Neural crest cell (in vitro differentiated cells): ENCODE measurements at places on chromosomes 1 and 21. TPM values are rescaled to one million over a fixed set of nuclear protein-coding genes. Genes with fewer than 3 reads are reported as not detected.

The MARK1 gene
- 14.2 and 14.6 TPM in 2 replicates for total RNA-seq

The NASP gene
- total RNA-seq, result 455 and 466 TPM in 2 replicates

The E2F2 gene
- total RNA-seq, result 23.5 and 23.7 TPM in 2 replicates

The C1orf116 gene
- 0.30 and 0.37 TPM in 2 replicates for total RNA-seq

The AQP10 gene
- not detected in 2 replicates for total RNA-seq

The ATP1A2 gene
- total RNA-seq, result 93.6 and 101 TPM in 2 replicates

The GBP1 gene
- total RNA-seq, result not detected in 2 replicates

The GABRD gene
- total RNA-seq, result 0.18 and 0.54 TPM in 2 replicates

The NTMT2 gene
- 0.73 TPM in 1 of 2 replicates, not detected in the other for total RNA-seq

The NBPF4 gene
- total RNA-seq, result not detected in 2 replicates

The MIXL1 gene
- total RNA-seq, result 0.37 and 0.41 TPM in 2 replicates

The KLF18 gene
- not detected in 2 replicates for total RNA-seq

GRCh38 chr1:55428944-55429931, 214.1 kb upstream of the USP24 start:
- peaks cover 6% of the 10 kb centered on the region for H3K4me1 ChIP-seq
- no peak for DNase-seq
- no peak overlapping the region for H3K4me3 ChIP-seq
- H3K36me3 ChIP-seq, result peaks cover 6% of the 10 kb centered on the region
- peaks cover 3% of the 10 kb centered on the region for H3K27me3 ChIP-seq
- no peak overlapping the region for H3K27ac ChIP-seq

- no peaks in the 10 kb centered on the region for H3K4me1 ChIP-seq
- H3K36me3 ChIP-seq, result no peaks in the 10 kb centered on the region
- no peak for DNase-seq
- no peak overlapping the region for H3K27ac ChIP-seq
Measured at GRCh38 chr1:95035536-95035935, 37.2 kb downstream of the ALG14 start.

- no peak for DNase-seq
- no peak within 1 kb of the TSS for H3K27ac ChIP-seq
- H3K4me3 ChIP-seq, result no peak within 1 kb of the TSS
- peaks cover 9% of the 10 kb centered on the region for H3K4me1 ChIP-seq
Measured at GRCh38 chr1:161238039-161238473, at the start of gene NR1I3. Gene NR1I3, minus strand, starts transcription at chr1:161238203. Its CDS starts 1,638 bp downstream, at chr1:161236565.

DNA sequence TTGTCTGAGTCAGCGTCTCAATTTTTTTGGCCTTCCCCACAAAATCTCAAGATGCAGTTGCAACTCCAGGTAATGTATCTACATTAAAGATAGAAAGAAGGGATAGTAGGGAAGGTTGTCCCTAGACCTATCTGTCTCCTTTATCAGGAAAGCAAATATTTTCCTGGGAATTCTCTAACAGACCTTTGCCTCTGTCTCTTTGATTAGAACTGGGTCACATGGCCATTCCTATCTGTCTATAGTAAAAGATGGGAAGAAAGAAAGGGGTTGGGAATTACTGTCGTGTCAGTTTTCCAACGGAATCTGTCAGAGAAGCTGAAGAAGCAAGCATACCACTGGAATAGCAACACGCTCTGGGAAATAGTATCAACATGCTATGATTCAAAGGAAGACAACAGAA, 48.7 kb downstream of the ZNF326 start:
- H3K27ac ChIP-seq, result no peak overlapping the region
- H3K4me3 ChIP-seq, result no peak overlapping the region
- H3K4me1 ChIP-seq, result no peaks in the 10 kb centered on the region
- no peak for DNase-seq
- H3K27me3 ChIP-seq, result no peaks in the 10 kb centered on the region
- no peaks in the 10 kb centered on the region for H3K36me3 ChIP-seq

DNA sequence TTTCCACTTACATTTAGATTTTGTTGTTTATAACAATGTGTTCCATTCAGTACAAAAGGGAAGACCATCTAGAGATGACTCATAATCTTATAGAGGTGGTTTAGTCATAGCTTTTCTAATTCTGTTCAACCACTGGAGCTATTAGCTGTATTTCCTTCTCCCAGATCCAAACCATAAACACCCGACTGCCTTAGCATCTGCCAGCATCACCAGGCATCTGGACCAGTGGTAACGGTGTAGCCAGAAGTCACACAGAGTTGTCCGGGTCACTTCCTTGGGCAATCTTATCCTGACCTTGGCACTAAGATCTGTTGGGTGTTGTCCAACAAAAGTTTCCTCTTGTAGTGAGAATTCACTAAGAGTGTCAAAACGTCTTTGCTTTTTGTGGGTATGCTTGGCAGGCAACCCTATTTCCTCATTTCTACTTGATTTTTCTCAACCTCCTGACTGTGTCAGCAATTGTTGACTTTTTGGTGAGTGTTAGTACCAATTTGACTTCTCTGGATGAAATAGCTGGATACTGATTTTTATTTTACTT, 372.1 kb upstream of the B3GALT2 start:
- H3K36me3 ChIP-seq, result no peaks in the 10 kb centered on the region
- H3K4me3 ChIP-seq, result no peak overlapping the region
- no peak for DNase-seq
- no peak overlapping the region for H3K27ac ChIP-seq
- no peaks in the 10 kb centered on the region for H3K4me1 ChIP-seq

DNA sequence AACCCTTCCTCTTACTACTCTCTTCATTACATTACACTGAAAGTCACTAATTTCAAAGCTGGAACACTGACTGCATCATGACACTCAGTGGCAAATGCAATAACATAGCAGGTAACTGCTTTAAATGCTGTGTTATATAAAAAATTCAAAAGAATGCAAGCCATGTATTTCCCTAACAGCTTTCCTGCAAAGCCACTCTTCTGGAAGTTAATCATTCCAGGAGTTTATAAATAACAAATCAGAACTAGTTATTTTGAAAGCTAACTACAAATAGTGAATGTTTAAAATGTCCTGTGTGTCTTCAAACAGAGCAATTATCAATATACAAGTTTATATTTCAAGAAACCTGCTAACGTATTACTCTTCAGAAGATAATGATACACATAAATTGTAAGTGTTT, 34.5 kb downstream of the DBT start:
- H3K36me3 ChIP-seq, result no peaks in the 10 kb centered on the region
- H3K27ac ChIP-seq, result no peak overlapping the region
- H3K4me3 ChIP-seq, result no peak overlapping the region
- DNase-seq, result no peak

DNA sequence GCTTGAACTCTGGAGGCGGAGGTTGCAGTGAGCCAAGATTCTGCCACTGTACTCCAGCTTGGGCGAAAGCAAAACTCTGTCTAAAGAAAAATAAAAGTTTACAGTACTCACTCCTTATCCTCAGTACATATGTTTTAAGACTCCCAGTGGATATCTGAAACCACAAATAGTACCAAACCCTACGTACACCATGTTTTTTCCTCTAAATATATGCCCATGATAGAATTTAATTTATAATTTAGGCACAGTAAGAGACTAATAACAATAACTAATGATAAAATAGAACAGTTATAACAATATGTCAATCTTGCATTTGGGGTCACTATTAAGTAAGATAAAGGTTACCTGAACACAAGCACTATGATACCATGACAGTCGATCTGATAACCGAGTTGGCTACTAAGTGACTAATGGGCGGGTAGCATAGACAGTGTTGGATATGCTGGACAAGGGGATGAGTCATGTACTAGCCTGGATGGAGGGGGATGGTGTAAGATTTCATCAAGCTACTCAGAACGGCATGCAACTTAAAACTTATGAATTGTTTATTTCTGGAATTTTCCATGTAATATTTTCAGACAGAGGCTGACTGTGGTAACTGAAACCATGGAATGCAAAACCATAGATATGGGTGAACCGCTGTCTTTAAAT, 43.7 kb downstream of the ST7L start:
- no peaks in the 10 kb centered on the region for H3K4me1 ChIP-seq
- no peak overlapping the region for H3K4me3 ChIP-seq
- H3K36me3 ChIP-seq, result peaks cover 24% of the 10 kb centered on the region
- no peak overlapping the region for H3K27ac ChIP-seq
- H3K27me3 ChIP-seq, result no peaks in the 10 kb centered on the region
- no peak for DNase-seq

- H3K4me3 ChIP-seq, result no peak overlapping the region
- H3K27ac ChIP-seq, result no peak overlapping the region
- no peaks in the 10 kb centered on the region for H3K27me3 ChIP-seq
- peaks cover 4% of the 10 kb centered on the region for H3K4me1 ChIP-seq
- DNase-seq, result no peak
- H3K36me3 ChIP-seq, result no peaks in the 10 kb centered on the region
Measured at GRCh38 chr1:1442069-1442770, 6.7 kb downstream of the VWA1 start.

- H3K36me3 ChIP-seq, result no peaks in the 10 kb centered on the region
- DNase-seq, result no peak
- peak overlapping the region; percentile 86 for H3K27ac ChIP-seq
- H3K27me3 ChIP-seq, result no peaks in the 10 kb centered on the region
- no peaks in the 10 kb centered on the region for H3K4me1 ChIP-seq
Measured at GRCh38 chr1:53367503-53368313, 39.8 kb upstream of the LRP8 start.

- DNase-seq, result no peak
- peaks cover 28% of the 10 kb centered on the region for H3K4me1 ChIP-seq
- H3K27ac ChIP-seq, result no peak overlapping the region
- H3K27me3 ChIP-seq, result no peaks in the 10 kb centered on the region
- no peak overlapping the region for H3K4me3 ChIP-seq
- H3K36me3 ChIP-seq, result peaks cover 4% of the 10 kb centered on the region
Measured at GRCh38 chr1:76300556-76300955, 226.0 kb downstream of the ST6GALNAC3 start.

GRCh38 chr21:33301632-33302002, 23.2 kb upstream of the IFNAR1 start:
- H3K4me3 ChIP-seq, result no peak overlapping the region
- H3K36me3 ChIP-seq, result no peaks in the 10 kb centered on the region
- no peaks in the 10 kb centered on the region for H3K27me3 ChIP-seq
- no peak overlapping the region for H3K27ac ChIP-seq
- peaks cover 6% of the 10 kb centered on the region for H3K4me1 ChIP-seq

GRCh38 chr1:220943319-220943996, 64.2 kb downstream of the HLX start:
- H3K27ac ChIP-seq, result no peak overlapping the region
- DNase-seq, result no peak
- H3K36me3 ChIP-seq, result no peaks in the 10 kb centered on the region
- no peak overlapping the region for H3K4me3 ChIP-seq
- peaks cover 30% of the 10 kb centered on the region for H3K27me3 ChIP-seq
- no peaks in the 10 kb centered on the region for H3K4me1 ChIP-seq

DNA sequence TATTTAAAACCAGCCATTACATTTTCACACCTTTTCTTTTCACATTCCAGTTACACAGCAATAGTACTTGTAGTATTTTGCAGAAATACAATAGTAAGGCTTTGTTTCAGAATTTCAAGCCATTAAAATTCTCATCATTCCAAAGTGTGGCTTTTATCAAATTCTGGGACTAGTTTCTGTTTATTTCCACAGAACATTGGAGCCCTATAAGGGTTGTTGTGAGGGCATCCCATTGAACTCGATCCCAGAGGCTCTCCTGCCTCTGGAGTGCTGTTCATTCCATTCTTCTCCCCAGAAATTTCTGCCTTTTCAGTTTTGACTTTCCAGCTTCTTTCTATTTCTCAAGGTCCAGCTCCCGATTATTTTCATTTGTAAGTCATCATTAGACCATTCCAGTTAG, 645.5 kb downstream of the ADGRL2 start:
- no peak for DNase-seq
- no peaks in the 10 kb centered on the region for H3K27me3 ChIP-seq
- no peaks in the 10 kb centered on the region for H3K4me1 ChIP-seq
- H3K36me3 ChIP-seq, result no peaks in the 10 kb centered on the region

DNA sequence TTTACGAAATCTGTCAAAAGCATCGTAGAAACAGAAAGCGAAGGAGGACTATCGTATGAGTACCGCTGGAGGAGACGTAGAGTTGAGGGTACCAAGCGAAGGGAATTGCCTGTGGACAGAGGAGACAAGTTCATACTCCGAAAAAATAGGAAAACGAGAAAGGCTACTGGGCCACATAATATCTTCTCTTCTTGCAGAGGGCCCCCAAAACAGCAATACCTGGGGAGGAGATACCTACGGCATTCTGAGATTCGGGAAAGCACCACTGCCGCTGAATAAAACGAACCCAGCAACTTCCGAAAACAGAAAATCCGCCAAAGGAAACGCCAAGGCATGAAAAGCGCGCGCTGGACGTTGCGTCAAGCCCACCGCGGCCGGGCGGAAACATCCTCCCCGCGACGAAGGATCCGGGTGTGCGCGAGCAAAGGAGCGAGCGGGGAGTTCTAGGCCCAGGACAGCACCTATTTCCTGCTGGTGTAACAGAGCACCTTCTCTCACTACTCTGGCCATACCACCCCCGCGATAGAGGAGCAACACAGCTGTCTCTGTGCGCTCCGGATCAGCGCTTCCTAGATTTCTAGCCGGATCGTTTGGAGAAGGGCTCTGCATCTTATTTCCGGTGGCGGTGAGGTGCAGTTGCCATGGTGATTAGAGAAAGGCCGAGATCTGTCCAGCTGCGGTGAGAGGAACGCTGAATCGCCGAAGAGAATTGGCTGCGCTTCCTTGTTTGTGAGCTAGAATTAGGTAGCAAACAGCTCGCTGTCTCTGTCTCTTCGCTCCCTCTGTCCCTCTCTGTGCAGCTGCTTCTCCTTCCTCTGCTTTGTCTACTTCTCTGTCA, at the start of the genes EFCAB7 and ITGB3BP:
Gene EFCAB7 (plus strand): TSS at position 635 of the 838 bp plus-strand sequence. CDS start 2,048 bp downstream, outside the sequence.
Gene ITGB3BP (minus strand): TSS at position 335 of the 838 bp plus-strand sequence. CDS start 92 bp downstream, at position 243.
- peak; percentile 80 for DNase-seq
- H3K4me3 ChIP-seq, result peak within 1 kb of the TSS; percentile 98
- peaks cover under 1% of the 10 kb centered on the region for H3K36me3 ChIP-seq

DNA sequence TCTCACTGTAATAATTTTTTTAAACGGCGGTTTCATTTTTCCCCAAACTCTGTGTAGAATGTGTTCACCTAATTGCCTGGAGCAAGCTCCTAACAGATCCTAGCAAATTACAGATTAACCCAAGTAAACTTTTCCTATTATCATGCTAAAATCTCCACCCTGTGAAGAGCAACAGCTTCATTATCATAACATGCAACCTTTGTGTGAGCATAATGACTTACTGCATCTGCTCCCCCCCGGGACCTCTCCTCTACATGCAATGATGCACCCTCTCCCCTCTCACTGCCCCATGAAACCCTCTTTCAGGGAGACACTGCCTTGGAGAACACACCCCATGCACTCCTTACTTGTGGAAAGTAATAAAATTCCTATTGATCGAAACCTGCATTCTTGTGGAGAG, 717.0 kb upstream of the TMPRSS15 start:
- no peaks in the 10 kb centered on the region for H3K27me3 ChIP-seq
- DNase-seq, result no peak
- H3K27ac ChIP-seq, result no peak overlapping the region
- H3K4me3 ChIP-seq, result no peak overlapping the region
- H3K4me1 ChIP-seq, result peaks cover 9% of the 10 kb centered on the region

- no peak overlapping the region for H3K27ac ChIP-seq
- no peak for DNase-seq
- peaks cover 14% of the 10 kb centered on the region for H3K36me3 ChIP-seq
- no peak overlapping the region for H3K4me3 ChIP-seq
- H3K27me3 ChIP-seq, result peaks cover 25% of the 10 kb centered on the region
Measured at GRCh38 chr1:41020654-41021053, 871 bp downstream of the SLFNL1 start.
